ENCODE measurements at places on chromosomes 2 and 18. TPM values are rescaled to one million over a fixed set of nuclear protein-coding genes. Genes with fewer than 3 reads are reported as not detected.
A peak's percentile ranks its signal among the peaks of the same experiment; 100 is the strongest.

DNA sequence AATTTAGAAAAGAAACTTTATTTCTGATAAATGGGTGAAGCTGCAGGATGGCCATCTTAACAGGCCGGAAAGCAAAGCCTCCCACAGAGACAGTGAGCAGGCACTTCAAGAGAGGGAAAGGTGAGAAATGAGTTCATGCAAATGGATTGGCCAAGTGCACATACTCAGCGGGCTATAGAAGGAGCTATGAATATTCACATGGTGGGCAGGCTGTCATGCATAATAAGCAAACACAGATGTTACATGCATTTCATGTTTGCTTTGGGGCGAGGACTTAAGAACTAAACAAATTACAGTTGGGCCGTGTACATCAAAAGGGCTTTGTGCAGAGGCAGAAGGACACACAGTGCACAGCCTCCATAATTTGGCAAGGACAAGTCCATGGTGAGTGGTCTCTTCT is 69.8 kb upstream of the MAL start:
- no peak overlapping the region for H3K4me3 ChIP-seq
- H3K4me1 ChIP-seq, result no peaks in the 10 kb centered on the region
- H3K27ac ChIP-seq, result no peak overlapping the region
- no peak for DNase-seq
- peaks cover 25% of the 10 kb centered on the region for H3K27me3 ChIP-seq
- H3K36me3 ChIP-seq, result no peaks in the 10 kb centered on the region

GRCh38 chr2:149271575-149271974 is 58.8 kb upstream of the LYPD6 start:
- no peak overlapping the region for H3K27ac ChIP-seq
- no peaks in the 10 kb centered on the region for H3K4me1 ChIP-seq
- no peaks in the 10 kb centered on the region for H3K27me3 ChIP-seq
- no peaks in the 10 kb centered on the region for H3K36me3 ChIP-seq
- no peak overlapping the region for H3K4me3 ChIP-seq

- no peaks in the 10 kb centered on the region for H3K4me1 ChIP-seq
- DNase-seq, result no peak
- no peak overlapping the region for H3K27ac ChIP-seq
- no peak overlapping the region for H3K4me3 ChIP-seq
- H3K27me3 ChIP-seq, result peaks cover 22% of the 10 kb centered on the region
- no peaks in the 10 kb centered on the region for H3K36me3 ChIP-seq
Observed at GRCh38 chr2:27003007-27003406, 29.8 kb upstream of the TMEM214 start.

- no peak overlapping the region for H3K4me3 ChIP-seq
- peaks cover 69% of the 10 kb centered on the region for H3K4me1 ChIP-seq
- H3K36me3 ChIP-seq, result peaks cover 10% of the 10 kb centered on the region
- peak overlapping the region; percentile 10 for H3K27ac ChIP-seq
Observed at GRCh38 chr2:177291701-177292100, 27.2 kb upstream of the NFE2L2 start.

GRCh38 chr2:73944714-73945113 is 18.0 kb downstream of the DGUOK start:
- DNase-seq, result no peak
- H3K27me3 ChIP-seq, result no peaks in the 10 kb centered on the region
- peaks cover 63% of the 10 kb centered on the region for H3K36me3 ChIP-seq
- H3K4me1 ChIP-seq, result peaks cover 34% of the 10 kb centered on the region
- H3K27ac ChIP-seq, result no peak overlapping the region
- H3K4me3 ChIP-seq, result no peak overlapping the region

Gene PLCL1
- total RNA-seq, result 0.08 TPM

Gene FBXO15
- 1.3 TPM for total RNA-seq

Gene NDC80
- 91.3 TPM for total RNA-seq

Gene KIF1A
- 0.81 TPM for total RNA-seq
